CD4-positive, alpha-beta T cell treated with Interleukin-21 for 1 hour (primary cell): ENCODE measurements at places on chromosomes 16 and 17.
A peak's percentile ranks its signal among the peaks of the same experiment; 100 is the strongest.

- DNase-seq: no peak
These were observed 29.8 kb downstream of the WSB1 start for GRCh38 chr17:27323538-27324215.

- no peak for DNase-seq
These were observed 220.5 kb downstream of the PARN start for GRCh38 chr16:14409563-14409962.

DNA sequence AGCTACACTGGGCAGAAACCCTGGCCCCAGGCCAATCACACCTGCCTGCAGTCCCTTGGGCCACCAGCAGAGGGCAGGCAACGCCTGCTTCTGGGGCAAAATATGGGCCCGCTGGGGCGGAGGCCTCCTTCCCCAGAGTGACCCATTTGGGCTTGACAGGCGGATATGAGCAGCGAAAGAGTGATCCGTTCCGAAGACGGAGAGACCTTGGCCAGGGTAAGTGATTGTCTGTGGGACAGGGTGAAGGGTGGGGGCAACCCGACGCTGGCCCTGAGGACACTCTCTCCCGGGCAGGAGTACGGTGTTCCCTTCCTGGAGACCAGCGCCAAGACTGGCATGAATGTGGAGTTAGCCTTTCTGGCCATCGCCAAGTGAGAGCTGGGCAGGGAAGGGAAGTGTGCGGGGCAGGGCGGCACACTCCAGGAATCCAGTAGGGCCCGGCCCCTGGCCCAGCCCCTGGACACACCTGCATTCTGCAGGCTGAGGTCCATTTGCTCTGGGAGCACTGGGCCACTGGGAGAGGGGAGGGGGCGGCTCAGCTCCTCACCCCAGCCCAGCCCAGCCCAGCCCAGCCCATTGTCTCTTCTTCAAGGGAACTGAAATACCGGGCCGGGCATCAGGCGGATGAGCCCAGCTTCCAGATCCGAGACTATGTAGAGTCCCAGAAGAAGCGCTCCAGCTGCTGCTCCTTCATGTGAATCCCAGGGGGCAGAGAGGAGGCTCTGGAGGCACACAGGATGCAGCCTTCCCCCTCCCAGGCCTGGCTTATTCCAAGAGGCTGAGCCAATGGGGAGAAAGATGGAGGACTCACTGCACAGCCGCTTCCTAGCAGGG, 3.5 kb upstream of the NHERF1 start:
- DNase-seq: peak; percentile 86

DNA sequence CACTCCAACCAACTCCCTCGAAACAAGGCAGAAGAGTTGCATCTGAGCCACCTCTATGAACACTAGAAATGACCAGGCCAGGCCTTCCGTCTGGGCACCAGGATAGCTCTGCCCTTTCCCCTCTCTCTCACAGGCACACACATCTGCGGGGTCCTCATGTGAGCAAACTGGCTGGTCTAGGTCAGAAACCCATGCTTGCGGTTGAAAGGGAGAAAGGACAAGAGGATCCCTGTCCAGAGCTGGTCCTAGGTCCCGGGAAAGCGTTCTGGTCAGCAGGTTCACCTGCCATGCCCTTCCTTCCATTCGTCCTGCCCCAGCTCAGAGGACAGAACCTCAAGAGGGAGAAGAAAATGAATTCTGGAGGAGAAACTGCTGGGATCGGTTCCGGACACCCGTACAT, 2.7 kb downstream of the MNT start:
- DNase-seq: no peak

GRCh38 chr17:72121164-72122009, 567 bp downstream of the SOX9 start:
- no peak for DNase-seq

GRCh38 chr17:54903375-54903774, 2.7 kb downstream of the TOM1L1 start:
- DNase-seq: no peak

GRCh38 chr17:55098765-55099164, 130.2 kb downstream of the STXBP4 start:
- no peak for DNase-seq

DNA sequence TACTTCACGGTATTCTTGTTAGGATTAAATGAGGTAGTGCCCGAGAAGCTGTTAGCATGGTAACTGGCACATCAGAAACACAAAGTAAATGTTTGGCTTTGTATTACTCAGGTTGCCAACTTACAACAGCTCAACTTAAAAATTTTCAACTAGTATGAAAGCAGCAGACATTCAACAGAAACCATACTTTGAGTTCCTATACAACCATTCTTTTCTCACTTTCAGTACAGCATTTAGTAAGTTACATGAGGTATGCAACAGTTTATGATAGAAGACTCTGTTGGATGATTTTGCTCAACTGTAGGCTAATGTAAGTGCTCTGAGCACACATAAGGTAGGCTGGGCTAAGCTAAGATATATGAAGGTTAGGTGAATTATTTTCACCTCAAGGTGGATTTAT, 7.7 kb downstream of the CENPN start:
- no peak for DNase-seq

GRCh38 chr16:12627394-12627793, 176.3 kb downstream of the CPPED1 start:
- no peak for DNase-seq

DNA sequence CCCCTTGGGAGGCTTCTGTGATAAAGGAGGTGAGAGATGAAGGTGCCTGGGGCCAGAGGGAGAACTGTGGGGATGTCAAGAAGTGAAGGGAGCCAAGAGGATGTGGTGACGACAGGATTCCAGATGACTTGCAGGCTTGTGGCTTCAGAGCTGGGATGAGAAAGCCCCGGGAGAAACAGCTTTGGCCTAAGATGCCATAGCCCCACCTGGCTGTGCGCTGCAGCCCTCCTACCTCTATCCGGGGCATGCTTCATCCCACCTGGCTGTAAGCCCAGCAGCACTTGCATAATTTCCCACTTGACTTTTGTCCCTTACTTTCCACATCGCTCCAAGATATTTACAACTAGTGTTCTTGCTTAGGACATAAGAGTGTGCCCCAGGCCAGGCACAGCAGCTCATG, 29.3 kb downstream of the GINS3 start:
- DNase-seq: no peak

DNA sequence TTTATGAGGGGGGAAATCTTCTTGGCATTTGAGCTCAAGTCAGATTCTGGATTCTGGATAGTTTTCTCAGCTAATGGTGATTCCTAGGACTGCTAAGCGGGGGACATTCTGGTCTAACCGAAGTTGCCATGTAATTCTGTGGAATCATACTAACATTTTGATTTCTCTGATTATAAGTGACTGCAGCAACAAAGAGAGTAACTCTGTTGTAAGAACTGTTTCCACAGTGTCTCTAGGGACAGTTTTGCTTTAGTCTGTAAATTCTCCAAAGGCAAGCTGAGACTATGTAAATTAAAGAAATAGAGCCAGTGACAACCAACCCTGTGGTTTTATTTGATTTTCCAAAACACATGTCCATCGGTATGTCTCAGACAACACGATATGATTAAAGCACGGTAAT, 286.2 kb downstream of the IRX3 start:
- DNase-seq: no peak

DNA sequence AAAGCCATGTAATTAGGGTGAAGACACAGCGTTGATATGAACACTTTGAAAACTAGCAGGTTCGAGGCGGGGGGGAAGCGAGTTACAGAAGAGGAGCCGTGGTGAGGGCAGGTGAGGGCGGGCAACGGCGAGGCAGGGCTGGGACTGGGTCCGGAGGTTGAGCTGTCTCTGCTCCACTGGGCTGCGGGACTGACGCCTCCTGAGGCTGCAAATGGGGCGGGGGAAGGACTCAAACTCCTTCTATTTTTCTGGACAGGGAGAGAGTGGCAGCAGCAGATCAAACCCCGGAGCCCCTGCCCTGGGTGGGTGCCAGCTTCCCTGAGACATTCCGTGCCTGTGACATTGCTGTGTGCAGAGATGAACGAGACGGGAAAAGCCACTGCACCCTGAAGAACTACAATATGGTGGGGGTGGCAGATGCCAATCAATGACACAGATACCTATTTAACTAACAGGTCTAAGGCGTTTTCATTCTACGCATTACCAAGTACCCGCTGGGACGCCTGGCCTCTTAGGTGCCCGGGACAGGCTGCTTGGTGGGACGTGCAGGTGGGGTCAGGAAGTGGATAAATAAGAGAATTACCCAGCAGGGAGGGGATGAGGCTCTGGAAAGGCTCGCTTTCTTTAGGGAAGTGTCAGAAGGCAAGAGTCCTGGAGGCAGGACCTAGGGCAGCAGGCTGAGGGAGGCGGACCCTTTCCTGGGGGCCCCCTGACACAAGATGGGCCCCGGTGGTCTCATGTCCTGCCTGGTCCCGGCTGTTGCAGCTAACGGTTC, 30.4 kb downstream of the RPH3AL start:
- no peak for DNase-seq

- no peak for DNase-seq
These were observed 403.1 kb upstream of the CDH11 start for GRCh38 chr16:65524997-65525396.

DNA sequence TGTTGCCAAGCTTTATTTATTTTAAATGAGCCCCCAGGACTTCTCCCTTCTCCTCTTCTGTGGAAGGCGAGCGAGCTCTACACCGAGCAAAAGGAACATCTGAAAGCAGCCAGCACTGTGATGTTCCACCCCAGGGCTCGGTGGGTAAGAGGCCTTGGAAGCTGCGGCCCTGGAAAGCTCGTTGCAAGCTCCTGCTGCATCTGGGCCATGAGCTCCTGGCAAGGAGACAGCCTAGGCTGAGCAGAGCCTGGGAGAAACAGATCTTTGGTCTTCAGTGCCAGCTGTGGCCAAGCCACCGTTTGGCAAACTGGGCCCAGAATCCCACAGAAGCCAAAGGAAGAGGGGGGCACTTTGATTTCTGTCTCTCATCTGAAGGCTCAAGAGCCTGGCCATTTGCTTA, 114.1 kb downstream of the ENGASE start:
- DNase-seq: no peak

GRCh38 chr17:72900654-72900971, 191.9 kb downstream of the SLC39A11 start:
- DNase-seq: no peak

GRCh38 chr17:8121681-8122421, 2.1 kb downstream of the HES7 start:
- DNase-seq: peak; percentile 46

DNA sequence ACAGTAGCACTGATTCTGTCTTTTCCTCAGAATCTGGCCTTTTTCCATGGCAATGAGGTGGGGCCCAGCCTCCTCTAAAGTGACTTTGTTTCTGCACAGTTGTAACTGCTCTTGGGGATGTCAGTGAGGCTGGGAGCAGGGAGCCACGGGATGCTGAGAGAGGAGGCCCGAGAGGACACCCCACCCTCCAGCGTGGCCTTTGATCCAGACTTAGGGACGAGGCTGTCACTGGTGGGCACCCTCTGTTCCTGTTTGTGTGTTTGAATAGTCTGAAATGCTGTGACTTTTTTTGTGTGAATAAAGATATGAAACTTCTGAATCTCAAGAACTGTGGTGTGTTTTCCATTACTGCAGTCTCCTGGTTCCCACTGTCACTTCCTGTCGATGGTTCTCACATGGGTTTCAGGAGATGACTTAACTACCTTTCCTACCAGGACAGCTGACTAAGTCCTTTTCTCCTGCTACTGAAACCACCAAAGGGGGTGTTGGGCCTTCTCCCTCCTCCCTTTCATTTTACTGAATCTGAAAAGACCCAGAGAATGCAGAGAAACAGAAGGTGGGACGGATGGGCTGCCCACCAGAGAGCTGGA, 18.6 kb downstream of the KCTD2 start:
- no peak for DNase-seq

- no peak for DNase-seq
These were observed 142.7 kb upstream of the C17orf78 start for GRCh38 chr17:37233036-37233435.

DNA sequence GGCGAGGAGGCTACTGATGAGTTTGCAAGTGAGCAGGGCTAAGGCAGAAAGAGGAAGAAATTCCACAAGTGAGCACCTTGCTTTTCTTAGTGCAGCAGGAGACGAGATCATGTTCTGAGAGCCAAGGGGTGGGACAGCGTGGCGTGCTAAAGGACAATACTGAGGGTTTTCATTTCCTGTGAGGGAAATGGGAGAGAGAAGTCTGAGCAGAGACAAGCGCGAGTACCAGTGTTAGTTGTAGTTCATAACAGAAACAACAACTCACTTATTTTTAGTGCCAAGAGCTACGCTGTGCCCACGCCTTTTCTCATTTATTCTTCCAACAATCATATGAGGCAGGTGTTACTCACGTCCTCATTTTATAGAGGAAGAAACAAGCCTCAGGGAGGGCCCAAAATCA, 2.3 kb downstream of the SPACA3 start:
- DNase-seq: no peak

DNA sequence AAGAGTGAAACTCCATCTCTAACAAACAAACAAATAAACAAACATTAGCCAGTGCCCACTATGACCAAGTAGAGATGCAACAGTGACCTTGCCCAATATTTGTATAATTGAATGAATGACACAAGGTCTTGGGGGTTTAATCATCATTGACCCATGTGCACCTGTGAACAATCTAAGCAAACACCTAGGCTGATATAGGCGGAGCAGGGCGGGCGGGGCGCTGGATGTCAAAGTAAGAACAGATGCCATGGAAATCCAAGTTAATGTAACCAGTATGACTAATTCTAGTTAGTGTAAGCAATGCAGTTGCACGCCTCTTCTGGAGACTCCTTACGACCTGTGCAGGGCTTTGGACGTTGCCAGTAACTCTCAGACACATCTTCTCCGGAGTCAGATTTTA, 17.6 kb downstream of the RCVRN start:
- no peak for DNase-seq

GRCh38 chr17:35726127-35726952, 5.1 kb upstream of the RASL10B start:
- DNase-seq: no peak

DNA sequence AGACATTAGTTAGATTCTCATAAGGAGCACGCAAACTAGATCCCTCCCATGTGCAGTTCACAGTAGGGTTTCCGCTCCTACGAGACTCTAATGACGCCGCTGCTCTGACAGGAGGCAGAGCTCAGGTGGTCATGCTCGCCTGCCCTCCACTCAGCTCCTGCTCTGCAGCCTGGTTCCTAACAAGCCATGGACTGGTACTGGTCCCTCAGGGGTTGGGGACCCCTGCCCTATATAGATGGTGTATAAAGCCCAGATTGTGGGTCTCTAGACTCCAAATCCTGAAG, 52.1 kb upstream of the LYRM9 start:
- no peak for DNase-seq

DNA sequence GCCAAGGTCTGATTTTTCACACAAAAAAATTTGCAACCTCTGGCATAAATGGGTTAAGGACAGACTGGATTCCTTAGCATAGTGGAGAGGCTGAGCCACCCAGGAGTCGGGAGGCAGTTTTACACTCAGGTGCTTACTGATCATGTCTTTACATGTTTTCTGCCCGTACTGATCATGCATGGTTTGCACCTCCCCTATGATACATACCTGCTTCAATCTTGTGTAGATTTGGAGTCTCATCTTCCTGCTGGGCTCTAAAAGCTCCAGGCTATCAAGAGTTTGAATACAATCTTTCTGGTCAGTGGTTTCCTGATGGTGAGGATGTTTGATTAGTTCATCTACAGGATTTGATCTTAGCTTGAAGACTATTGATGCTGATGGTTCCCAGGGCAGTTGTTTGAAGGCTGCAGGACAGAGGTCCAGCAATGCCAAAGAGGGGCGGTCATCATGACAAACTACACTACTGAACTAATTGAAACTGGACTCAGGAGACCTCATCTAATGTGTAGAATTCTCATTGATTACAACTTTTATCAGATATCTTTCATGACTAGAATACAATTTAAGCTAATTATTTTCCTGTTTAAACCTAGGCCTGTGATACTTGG, 6.9 kb downstream of the C1QBP start:
- no peak for DNase-seq
